ACHN (cell line): ENCODE measurements at places on chromosomes 11 and 22.
A peak's percentile ranks its signal among the peaks of the same experiment; 100 is the strongest.

DNA sequence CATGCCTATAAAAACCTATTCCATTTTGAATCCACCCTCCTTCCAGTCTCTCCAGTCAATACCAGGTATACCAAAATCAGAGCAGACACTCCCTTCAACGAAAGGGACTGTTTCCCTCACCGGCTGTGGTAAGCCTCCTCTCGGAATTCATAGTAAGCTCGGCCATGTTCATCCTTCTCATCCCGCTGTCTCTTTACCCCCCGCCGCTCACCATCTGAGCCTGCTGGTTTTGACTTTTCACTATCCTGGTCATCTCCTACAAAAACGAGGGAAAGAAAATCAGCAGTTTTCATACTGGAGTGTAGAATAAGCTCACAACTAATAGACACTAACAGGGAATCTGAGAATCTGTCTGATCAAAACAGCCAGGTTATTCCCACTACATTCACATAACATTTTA is 3.1 kb downstream of the HNRNPUL2 start:
- no peak for DNase-seq

DNA sequence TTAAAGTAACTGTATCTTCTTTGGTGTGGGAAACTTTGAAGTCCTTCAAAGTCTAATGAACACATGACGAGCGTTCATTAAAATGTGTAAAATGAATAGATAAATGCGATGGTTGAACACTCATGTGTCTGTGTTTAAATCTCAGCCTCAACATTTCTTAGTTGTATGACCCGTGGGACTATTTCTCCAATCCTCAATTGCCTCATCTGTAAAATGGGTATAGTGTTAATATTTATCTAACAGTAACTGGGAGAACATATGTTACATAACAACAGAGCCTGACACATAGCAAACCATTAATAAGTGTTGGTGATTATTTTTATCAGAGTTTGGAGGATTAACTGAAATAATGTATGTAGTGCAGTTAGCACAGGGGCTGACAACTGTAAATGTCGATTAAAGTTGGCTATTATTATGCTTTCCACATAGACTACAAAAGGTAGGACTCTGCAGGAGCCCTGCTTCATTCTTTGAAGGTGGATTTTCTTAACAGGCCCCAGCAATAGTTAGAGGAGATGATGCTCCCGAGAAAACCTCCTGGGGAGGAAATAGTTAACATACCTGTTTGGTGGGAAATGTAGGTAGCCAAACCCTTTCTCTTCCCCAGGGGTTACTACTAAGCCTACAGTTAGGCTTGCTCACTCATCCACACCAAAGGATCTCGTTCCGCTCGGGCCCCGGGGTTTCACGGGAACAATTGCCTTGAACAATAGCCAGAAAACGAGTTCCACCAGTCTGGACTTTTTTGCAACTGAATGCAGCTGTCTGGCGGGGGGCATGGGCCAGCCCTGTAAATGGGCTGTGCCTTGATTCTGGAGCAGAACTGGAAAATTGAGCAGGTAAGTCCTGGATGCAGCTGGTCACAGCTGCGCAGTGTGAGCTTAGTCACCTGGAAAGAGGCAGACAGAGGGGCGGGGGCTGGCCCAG is 133.4 kb downstream of the DBX1 start:
- no peak for DNase-seq

DNA sequence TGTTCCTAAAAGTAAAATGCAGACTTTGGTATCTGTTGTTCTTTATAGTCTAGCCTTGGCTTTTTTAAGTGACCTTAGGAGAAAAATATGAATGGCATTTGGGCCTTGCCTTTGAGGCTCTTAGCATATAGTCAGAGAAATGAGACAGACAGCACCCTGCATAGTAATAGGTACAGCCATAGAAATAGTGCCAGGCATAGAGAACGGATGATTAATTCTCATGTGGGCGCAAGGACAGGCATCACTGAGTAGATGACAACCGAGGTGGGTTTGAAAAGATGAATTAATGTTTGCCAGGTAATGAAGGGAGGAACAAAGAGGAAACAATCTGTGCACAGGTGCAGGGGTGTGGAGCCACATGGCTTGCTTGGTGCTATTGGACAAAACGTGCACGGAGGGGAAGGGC is 90.5 kb downstream of the BMAL1 start:
- peak; percentile 35 for DNase-seq

- DNase-seq: no peak
These were observed 6.3 kb downstream of the MIEF1 start for GRCh38 chr22:39508393-39508792.

GRCh38 chr11:37108436-37109285 is 510.6 kb upstream of the RAG2 start:
- DNase-seq: no peak
